Lung (tissue), 17 donors: ENCODE measurements at places on chromosomes 1 and 21. TPM values are rescaled to one million over a fixed set of nuclear protein-coding genes. Genes with fewer than 3 reads are reported as not detected.

CLDN8 gene
- 2.3 TPM for total RNA-seq

AUNIP gene
- total RNA-seq = 1.1 TPM

TDRD5 gene
- 0.37 TPM for total RNA-seq

BLACAT1 gene
- 0.74 TPM for total RNA-seq
